ENCODE measurements at places on chromosomes 3 and 15. TPM values are rescaled to one million over a fixed set of nuclear protein-coding genes. Genes with fewer than 3 reads are reported as not detected.

AQR gene
- 19.5 TPM for total RNA-seq

SCN11A gene
- total RNA-seq = under 0.01 TPM

ISL2 gene
- total RNA-seq = not detected

TRPC1 gene
- total RNA-seq = 13.7 TPM

ZBTB20 gene
- total RNA-seq = 4.8 TPM

INAFM2 gene
- total RNA-seq = 10.6 TPM
